ENCODE measurements at places on chromosomes 5 and 9.

DNA sequence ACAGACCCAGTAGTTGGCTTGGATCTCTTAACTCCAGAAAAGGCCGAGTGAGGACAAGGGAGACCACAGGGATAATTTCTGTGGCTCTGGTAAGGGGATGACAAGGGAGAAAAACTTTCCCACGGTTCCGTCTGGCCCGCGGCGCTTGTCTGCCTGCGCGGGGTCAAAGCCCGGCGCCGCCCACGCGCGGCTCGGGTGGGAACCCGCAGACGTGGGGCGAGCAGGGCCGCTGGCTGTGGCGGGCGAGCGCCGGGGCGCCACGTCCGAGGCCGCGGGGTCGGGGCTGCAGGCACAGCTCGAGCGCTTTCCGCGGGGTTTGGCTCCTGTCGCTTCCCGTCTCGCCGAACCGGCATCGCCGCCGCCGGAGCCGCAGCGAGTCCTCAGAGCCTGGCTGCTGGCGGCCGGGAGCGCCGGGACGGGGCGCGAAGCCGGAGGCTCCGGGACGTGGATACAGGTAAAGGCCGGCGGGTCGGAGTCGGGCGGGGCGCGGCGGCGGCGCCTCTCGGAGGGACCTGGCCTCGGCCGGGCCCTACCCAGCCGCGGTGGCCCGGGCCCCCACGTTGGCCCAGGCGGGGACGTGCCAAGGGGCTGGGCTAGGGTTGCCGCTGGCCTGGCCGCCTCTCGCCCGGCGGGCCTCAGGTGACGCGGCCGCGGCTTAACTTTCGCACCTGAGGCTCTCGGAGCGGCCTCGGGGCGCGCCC is at the start of gene RNF180:
RNF180 (plus strand) TSS at position 344 of the 701 bp plus-strand sequence. CDS start 34,965 bp downstream, outside the sequence.
- peak; percentile 73 for DNase-seq

DNA sequence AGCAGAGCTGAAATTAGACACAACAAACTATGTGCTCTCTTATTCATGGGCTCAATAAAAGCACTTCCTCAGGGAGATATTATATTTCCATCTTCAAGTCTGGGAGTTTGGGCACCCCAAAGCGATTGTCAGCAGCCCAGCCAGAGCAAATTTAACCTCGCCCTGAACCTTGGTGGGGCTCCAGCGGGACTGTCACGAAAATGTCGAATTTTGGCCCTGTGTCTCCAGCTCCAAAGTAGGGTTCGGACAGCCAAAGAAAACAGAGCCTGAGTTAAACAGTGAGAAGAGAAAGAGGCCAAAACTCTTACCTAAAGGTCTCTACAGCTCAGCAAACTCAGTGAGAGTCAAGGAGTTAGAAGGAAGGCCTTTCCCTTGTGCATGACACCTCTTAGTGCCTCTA is 432.9 kb downstream of the SPATA31D1 start:
- DNase-seq: no peak

- DNase-seq: no peak
Observed at GRCh38 chr5:113807427-113807991, 294.0 kb downstream of the YTHDC2 start.

- DNase-seq: no peak
Observed at GRCh38 chr9:89436963-89437625, 60.8 kb downstream of the SEMA4D start.

- DNase-seq: no peak
Observed at GRCh38 chr5:55308254-55308836, 556 bp downstream of the MTREX start.

GRCh38 chr5:131252824-131253171 is 11.1 kb upstream of the CDC42SE2 start:
- DNase-seq: no peak

- DNase-seq: no peak
Observed at GRCh38 chr5:143225511-143225910, 178.0 kb downstream of the NR3C1 start.

- no peak for DNase-seq
Observed at GRCh38 chr9:35517131-35517530, 27.2 kb downstream of the RUSC2 start.

- no peak for DNase-seq
Observed at GRCh38 chr9:22863106-22863505, 416.5 kb downstream of the DMRTA1 start.

DNA sequence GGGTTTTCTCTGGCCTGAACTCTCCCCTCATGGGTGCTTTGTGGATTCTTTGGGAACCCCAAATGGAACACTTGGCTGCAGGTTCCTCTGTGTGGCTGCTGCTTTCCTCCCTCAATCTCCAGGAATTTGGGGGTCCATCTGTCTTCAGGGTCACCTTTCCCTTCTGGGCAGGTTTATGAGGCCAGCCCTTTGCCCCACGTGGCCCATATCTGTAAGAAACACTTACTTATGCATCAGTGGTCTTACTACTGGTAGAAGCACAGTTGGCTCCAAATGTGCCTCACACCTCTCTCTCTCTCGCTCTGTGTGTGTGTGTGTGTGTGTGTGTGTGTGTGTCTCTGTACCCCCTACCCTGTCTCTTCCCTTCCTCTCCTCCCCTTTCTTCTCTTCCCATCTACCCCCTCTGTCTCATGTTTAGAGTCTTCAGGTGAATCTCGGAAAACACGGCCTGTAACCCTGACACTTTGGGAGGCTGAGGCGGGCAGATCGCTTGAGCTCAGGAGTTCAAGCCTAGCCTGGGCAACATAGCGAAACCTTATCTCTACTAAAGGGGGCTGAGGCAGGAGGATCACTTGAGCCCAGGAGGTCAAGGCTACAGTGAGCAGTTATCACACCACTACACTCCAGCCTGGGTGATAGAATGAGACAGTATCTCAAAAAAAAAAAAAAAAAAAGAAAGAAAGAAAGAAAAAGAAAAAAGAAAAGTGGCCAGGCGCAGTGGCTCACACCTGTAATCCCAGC is 26.8 kb downstream of the C5orf15 start:
- no peak for DNase-seq

DNA sequence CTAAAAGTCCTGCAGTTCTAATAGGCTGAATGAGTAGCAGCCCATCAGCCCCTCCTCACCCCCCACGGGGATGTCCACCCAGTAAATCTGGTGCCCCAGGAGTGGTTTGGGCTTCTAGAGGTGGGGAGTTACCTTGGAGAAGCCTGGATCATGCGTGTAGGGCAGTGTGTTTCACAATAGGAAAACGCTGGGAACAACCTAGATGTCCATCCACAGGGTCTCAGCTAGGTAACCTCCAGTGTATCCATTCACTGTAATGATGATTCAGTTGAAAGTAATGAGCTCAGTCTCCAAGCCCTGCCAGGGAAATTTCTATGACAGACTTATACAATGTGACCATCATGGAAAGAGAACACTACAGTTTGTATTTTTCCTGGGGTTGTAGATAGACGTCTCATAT is 51.8 kb downstream of the NDST1 start:
- no peak for DNase-seq

- no peak for DNase-seq
Observed at GRCh38 chr5:60024104-60024503, 130.6 kb upstream of the PDE4D start.

All from WTC11 (cell line).